Activated naive CD4-positive, alpha-beta T cell treated with anti-CD3 and anti-CD28 coated beads, Interleukin-2, amount 10 ng/mL, durations not matched to agents 7 days and 5 days (primary cell): ENCODE measurements at places on chromosomes 7 and 10.
A peak's percentile ranks its signal among the peaks of the same experiment; 100 is the strongest.

GRCh38 chr7:8515640-8516185, 82.3 kb downstream of the NXPH1 start:
- no peak for DNase-seq

GRCh38 chr10:25888627-25889026, 45.4 kb upstream of the MYO3A start:
- no peak for DNase-seq

DNA sequence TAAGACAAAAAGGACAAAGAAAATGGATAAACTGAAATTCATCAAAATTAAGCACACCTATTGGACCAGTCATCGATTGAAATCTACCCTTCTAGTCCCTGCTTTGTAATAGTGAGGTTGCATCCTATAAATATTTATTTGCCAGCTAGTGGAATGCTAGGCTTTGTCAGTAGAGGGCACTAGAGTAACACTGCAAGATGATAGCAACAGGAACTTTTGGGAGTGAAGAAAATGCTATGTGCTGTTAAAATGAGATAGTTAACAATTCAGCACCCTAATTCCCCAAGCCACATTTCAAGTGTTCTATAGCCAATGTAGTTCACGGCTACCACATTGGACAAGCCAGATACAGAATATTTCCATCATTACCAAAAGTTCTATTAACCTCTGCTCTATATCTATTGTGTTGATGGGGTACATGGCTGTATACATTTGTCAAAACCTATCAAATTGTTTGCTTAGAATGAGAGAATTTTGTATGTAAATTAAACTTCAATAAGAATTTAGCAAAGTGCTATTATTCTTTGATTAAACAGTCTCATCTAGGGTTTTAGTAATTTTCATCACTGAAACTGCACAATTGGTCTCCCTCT, 69.8 kb downstream of the LSMEM1 start:
- peak; percentile 26 for DNase-seq

- no peak for DNase-seq
These were observed 43.2 kb downstream of the COBL start for GRCh38 chr7:51273360-51273759.

- DNase-seq: no peak
These were observed 18.6 kb downstream of the PDE6C start for GRCh38 chr10:93630625-93631557.

DNA sequence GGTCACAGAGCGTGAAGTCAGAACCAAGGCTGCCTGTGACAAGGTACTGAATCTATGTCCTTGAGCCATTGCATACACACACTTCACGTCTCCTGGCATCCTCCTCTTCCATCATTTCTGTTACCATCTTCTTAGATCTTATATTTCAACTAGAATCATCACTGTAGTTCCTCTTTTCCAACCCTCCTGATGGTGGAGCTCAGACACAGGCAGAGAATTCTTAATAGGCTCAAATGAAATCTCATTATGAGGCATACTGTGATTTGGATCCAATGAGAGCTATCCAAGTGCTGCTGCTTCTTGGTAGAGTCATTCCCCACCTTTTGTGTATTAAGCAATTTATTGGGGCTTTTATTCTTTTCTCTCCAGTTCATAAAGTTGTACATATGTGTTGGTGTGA, 113.2 kb downstream of the CALCR start:
- DNase-seq: no peak

DNA sequence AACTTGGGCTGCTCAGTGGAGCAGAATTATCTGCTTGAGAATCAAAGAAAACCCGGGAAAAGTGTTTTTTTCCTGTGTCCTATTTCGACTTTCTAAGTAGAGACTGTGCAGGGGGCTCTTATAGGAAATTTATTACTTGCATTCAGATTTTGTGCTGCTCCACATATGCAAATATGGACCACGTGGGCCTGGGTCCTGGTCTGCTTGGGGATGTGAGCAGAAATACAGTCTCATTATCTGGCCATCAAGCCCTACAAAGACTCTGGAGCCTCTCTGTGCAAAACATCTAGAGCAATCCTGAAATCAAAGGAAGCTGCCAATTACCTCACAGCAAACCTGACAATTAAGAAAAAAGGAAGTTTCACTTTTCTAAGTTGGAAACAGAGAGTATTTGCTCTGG, 216.9 kb downstream of the LRMDA start:
- DNase-seq: no peak

- DNase-seq: no peak
These were observed 22.9 kb upstream of the LRRC17 start for GRCh38 chr7:102889851-102890250.

DNA sequence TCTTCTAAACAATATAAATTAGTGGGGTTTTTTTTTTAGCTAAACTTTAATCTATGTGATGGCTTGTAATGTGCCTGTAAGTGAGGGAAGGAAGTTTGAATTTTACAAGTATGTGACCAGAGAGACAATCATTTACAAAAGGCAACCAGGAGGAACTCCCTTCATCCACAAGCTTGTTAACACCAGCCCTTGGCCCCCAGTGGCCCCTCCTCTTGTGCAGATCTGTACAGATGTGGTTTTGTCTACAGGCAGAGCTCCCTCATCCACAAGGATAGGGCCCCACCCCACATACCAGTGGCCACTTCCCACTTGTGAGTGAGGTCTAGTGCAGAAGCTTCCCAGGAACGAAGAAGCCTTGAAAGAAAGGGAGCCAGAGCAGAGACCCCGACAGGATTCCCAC, 234.1 kb upstream of the KMT2E start:
- no peak for DNase-seq

- DNase-seq: no peak
These were observed 13.8 kb upstream of the JCAD start for GRCh38 chr10:30073045-30073766.

GRCh38 chr7:2398506-2398905, 4.9 kb upstream of the CHST12 start:
- DNase-seq: no peak

DNA sequence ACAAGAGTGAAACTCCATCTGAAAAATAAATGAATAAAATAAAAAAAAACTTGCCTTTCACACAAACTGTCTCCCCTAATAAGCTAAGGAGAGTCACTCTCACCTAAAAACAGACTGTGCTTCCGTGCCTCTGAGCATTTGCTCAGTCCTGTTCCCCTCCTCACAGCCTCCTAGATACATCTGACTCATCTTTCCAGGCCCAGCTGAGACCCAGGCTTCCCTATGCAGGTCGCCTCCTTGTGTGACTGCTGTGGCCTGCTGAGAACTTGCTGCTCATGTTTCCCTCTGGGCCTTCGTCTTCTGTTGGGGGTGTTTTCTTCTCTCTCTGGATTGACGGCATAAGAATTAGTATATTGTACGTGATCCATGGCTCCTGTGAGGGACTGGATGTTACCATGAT, 777.7 kb downstream of the LRMDA start:
- DNase-seq: no peak

DNA sequence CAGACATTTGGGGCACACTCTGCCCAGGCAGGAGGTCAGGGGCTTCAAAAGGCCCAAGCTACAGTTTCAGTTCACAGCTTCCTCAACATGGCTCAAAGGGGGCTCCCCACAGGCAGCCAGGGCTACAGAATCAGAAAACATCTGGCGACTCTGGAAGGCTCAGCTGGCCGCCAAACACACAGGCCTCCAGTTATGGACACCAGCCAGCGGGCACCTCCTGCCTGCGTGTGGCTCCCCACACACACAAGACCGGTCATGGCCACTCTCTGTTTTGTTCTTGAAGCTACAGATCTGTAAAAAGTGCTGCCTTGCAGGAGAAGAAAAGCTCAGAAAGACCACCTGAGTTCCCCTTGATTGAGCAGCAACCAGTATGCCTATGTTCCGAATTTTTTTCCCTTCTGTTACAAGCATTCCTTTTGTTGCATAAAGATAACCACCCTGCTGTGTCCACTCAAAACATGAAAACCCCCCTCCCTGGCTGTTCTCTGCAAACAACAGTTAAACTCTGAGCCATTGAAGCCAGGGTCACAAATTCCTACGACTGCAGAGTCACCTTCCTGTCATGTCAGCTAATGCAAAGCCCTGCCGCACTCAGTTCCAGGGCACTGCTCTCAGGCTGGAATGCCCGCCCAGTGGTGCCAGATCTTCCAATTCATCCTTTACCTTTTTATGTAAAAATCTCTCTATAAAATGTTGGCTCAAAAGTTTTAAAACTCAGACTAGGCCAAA, 33.6 kb downstream of the VSTM4 start:
- no peak for DNase-seq

- DNase-seq: peak; percentile 93
These were observed at the start of the genes BCCIP and UROS for GRCh38 chr10:125822878-125823662. Gene BCCIP (plus strand): TSS chr10:125823546. CDS start chr10:125823558, 12 bp downstream. Gene UROS (minus strand): TSS chr10:125823258. CDS start chr10:125816499, 6,759 bp downstream.

DNA sequence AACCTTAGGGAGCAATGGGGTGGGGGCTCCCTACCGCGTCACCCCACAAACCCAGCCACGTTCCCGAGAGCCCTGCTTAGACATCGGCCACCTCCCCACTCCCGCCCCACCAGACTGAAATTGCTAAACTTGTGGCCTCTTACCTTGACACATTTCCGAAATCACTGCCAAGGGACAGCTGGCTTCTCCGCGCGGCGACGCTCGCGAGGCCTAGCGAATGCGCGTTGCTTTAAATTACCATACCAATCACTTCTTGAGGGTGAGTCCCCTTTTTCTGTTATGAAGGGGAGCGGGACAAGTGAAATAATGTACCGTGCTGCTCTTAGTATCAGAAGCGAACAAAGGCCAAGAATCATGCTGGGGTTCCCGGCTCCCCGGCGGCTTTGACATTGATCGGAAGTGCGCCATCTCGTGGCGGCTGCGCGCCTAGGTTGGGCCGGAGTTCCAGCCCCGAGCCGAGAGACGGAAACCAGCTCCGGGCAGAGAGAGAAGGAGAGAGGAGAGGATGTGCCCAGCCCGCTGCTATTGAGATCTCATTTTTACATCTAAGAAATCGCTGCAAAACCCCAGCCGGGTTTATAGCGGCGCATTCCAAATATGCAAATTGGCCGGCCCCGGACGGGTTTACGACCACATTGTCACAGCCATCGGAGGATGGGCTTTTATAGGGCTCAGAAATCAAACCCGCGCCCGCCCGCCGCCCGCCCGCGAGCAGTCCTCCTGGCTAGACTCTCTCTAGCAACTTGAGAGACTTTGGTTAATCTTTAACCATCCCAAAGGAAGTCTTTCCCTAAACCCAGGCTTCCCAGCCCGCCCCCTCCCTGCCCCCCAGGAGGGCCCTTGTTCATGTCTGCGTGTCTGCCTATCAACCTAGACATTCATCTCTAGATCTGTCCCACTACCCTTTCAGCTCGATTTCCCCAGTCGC, 5.3 kb downstream of the HOXA11 start:
- DNase-seq: peak; percentile 62

DNA sequence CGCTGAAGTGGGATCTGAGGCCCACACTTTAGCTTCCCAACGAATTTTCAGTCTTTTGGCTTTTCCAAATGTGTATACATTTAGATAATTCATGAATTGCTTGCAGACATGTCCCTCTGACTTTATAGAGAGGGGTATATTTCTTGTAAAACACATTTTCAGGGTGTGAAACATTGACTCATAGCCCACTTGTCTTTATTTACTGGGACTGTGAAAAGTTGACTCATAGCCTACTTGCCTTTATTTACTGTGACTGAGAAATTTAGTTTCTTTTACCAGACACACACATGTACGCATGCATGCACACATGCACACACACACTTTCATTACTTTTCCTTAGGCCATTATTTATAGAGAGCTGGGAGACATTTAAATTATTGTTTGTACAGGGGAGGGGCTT, 79.1 kb downstream of the VTI1A start:
- DNase-seq: no peak

DNA sequence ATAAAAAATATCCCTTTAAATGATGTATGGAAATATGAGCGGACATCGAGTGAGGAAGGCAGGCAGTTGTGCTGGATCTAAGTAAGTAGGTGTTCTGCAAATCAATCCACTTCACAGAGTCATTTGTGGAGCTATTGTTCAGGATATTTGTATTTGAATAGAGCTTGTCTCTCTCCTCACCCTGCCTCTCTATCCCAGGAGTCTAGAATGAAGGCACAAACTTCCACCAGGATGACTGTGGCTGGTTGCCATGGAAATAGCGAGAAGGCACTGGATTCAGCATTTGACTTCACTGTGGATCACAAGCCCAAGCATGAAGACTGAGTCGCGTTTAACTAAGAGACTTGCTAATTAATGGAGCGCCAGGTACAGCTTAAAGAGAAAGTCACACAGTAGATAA, 53.2 kb downstream of the NPY start:
- no peak for DNase-seq

- DNase-seq: peak; percentile 47
These were observed 7.0 kb downstream of the MXI1 start for GRCh38 chr10:110214371-110214826.

DNA sequence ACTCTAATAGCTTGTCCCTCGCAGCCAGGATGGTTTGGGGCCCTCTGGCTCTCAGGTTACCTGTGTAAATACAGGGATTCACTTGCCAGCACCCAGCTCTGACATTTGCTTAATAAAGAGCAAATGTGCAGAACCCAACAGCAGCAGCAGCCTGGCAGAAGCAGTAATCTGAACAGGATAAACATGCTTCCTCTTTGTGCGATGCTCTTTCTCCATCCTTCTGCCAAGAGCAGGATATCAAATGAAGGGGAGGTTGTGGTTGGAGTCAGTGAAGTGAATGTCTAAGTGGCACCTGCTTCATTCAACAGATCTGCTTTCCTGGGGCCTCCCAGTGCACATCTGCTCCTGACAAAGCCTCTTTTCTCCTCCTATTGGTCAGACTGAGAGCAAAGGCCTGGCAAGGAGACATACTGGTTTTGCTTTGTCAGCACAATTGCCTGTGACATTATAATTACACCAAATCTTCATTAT, 130.3 kb downstream of the NRF1 start:
- no peak for DNase-seq

DNA sequence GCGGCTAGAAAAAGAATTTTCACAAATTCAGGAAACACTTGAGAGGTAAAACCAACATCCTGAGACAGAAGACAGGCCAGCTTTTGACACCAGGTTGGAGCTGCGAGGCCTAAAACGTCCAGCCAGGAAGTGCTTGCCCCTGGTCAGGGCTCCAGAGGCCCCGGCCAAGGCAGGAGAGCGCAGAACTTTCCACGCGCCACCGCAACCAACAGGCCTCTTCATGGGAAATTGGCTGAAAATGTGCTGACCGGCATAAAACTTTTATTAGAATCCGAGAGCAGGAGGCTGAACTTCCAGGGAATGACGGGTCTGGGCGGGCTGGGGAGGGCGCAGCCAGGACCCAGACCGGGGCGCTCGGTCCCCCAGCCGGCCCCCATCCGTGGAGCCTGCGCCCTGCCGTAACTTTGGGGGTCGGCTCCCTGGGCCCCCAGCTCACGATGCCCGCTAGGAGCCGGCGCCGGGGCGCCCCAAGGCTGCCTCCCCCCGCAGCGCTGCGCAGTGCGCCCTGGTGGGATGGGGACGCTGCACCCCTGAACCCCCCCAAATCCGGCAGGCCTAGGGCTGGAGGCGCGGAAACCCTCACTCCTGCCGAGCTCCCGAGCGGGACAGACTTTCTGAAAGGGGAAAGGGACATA, 414.0 kb upstream of the MKI67 start:
- no peak for DNase-seq

GRCh38 chr10:30542001-30542894, 87.3 kb downstream of the LYZL2 start:
- DNase-seq: no peak

- no peak for DNase-seq
These were observed 34.0 kb downstream of the MXI1 start for GRCh38 chr10:110241407-110241806.

- DNase-seq: no peak
These were observed 95.3 kb upstream of the DNAJB12 start for GRCh38 chr10:72449941-72450441.
